Articular chondrocyte of knee joint (primary cell): ENCODE measurements at places on chromosomes 11 and 22. TPM values are rescaled to one million over a fixed set of nuclear protein-coding genes. Genes with fewer than 3 reads are reported as not detected.

Gene TIMP3
- total RNA-seq = 91.9 and 120 TPM in 2 replicates

Gene GDPD4
- not detected in 2 replicates for total RNA-seq

Gene ROBO3
- 4.4 and 4.9 TPM in 2 replicates for total RNA-seq

Gene MOGAT2
- total RNA-seq = 0.13 TPM in 1 of 2 replicates, not detected in the other

Gene RAB36
- total RNA-seq = 5.6 and 7.5 TPM in 2 replicates

Gene VPREB1
- not detected in 2 replicates for total RNA-seq

Gene FZD4
- total RNA-seq = 22.6 and 29.6 TPM in 2 replicates

Gene APOL1
- total RNA-seq = 29.0 and 33.4 TPM in 2 replicates

Gene RIMBP3B
- 0.13 and 0.22 TPM in 2 replicates for total RNA-seq

Gene ST14
- total RNA-seq = not detected in 2 replicates

Gene SEPTIN3
- total RNA-seq = under 0.01 and 0.22 TPM in 2 replicates

Gene ZNF408
- 11.2 and 12.7 TPM in 2 replicates for total RNA-seq

Gene SYT7
- total RNA-seq = 3.4 and 4.3 TPM in 2 replicates

Gene A4GALT
- 23.9 and 31.4 TPM in 2 replicates for total RNA-seq

Gene TMEM126A
- total RNA-seq = 53.2 and 54.9 TPM in 2 replicates

Gene OR52E8
- total RNA-seq = not detected in 2 replicates

Gene LARGE1
- 12.2 and 12.6 TPM in 2 replicates for total RNA-seq

Gene LSP1
- 84.1 and 94.5 TPM in 2 replicates for total RNA-seq

Gene MS4A6A
- not detected in 2 replicates for total RNA-seq

Gene SNAP29
- 13.4 and 15.9 TPM in 2 replicates for total RNA-seq

Gene SVIP
- 5.8 and 7.8 TPM in 2 replicates for total RNA-seq

Gene TRIM3
- 13.3 and 13.5 TPM in 2 replicates for total RNA-seq

Gene GAL3ST1
- 0.13 and 0.22 TPM in 2 replicates for total RNA-seq

Gene GRAMD1B
- total RNA-seq = 7.2 and 7.7 TPM in 2 replicates

Gene SYT8
- total RNA-seq = not detected in 2 replicates

Gene MMP1
- total RNA-seq = 13.7 and 21.8 TPM in 2 replicates

Gene OAF
- 21.4 and 28.5 TPM in 2 replicates for total RNA-seq

Gene GLYAT
- not detected in 2 replicates for total RNA-seq

Gene OR8D1
- not detected in 2 replicates for total RNA-seq

Gene PGA5
- not detected in 2 replicates for total RNA-seq

Gene SPON1
- 3.6 and 5.4 TPM in 2 replicates for total RNA-seq

Gene CLCF1
- 8.8 and 9.4 TPM in 2 replicates for total RNA-seq

Gene SCUBE2
- 2.1 and 4.8 TPM in 2 replicates for total RNA-seq

Gene NLRP14
- total RNA-seq = 0.13 and 0.22 TPM in 2 replicates

Gene CCDC73
- not detected in 2 replicates for total RNA-seq

Gene C11orf16
- total RNA-seq = not detected in 2 replicates
